ENCODE measurements at places on chromosomes 1 and 21. TPM values are rescaled to one million over a fixed set of nuclear protein-coding genes. Genes with fewer than 3 reads are reported as not detected.

Gene CPT2
- total RNA-seq: 21.7 TPM

DNA sequence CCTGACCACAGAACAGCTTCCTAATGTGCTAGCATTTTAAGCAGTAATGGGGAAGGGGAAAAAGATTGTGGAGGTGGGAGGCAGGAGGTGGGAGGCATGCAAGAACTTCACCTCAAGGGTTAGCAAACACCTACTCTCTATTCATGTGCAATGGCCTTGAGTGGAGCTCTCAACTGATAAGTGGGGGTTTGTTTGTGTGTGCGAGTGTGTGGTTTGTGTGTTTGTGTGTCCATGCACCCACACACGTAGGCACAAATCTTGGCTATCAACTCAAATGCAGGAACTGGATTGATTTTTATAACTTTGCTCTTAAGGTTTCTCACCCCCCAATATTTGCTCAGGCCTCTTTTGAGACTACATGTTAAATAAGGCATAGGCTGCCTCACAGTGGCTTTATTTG lies 78.6 kb downstream of the SYT6 start:
- DNase-seq: no peak

GRCh38 chr1:221497046-221497445 lies 244.8 kb downstream of the DUSP10 start:
- no peak for DNase-seq

Gene CCDC185
- not detected for total RNA-seq

DNA sequence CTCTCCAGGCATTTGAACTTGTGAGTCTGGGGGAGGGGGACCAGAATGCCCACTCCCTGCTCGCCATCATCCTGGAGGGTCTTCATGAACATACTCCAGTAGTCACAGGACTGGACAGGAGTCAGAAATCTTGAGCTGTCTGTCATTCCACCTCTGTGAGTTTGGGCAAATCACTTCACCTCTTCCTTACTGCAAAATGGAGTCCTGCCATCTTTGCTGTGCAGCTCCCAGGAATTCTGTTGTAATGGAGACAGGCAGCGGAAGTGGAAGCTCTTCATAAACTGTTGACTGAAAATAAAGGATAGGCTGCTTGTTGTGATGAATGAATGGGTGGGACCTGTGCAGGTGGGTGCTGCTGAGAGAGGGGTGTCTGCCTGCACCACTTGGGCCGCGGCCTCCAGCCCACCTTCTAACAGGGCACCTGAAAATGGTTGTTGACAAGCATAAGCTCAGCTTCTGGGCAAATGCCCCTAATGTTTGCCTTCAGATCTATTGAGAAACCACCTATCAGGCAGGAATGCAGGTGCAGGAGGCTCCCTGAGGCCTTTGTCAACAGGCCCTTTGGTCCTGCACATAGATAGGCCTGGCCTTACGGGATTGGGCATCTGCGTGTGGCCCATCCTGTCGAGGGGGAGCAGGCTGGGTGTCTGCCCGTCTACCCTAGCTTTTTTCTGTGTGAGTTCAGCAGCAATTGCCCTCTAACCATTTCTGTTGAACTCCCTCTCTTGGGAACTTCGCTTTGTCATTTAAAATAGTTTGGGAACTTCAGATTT lies 321.0 kb downstream of the RPS6KC1 start:
- DNase-seq: no peak

Gene MFSD2A
- 5.6 TPM for total RNA-seq

DNA sequence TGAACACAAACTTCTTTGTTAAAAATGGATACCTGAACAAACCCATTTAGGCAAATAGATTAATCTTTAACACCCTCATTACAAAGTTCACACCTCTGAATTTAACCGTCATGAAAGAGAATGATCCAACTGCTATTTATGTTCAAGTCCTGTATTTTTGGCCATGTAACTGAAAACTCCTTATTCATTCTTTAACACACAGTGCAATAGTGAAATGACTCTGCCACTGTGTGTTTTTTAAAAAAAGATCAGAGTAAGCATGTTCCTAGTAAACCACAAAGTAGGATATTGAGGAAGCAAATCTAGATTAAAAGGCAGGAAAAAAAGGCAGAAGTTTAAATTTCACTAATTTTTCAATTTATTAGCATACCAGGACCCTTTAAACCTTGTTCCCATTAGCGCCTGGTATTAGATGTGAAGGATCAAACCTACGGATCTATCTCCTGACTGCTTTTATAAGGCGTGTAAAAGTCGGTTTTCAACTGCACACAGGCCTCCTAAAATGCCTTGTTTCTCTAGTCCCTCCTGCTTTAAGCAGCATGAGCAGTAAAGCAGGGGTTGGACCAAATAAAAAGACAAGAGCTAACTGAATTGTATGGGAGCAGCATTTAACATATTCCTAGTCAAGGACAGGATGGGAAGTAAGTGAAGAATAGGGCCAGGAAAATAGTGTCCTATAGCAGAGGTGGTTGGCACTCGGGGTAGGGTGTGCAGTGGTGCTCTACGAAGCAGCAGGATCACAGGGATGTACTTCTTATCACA lies 33.4 kb downstream of the NUCKS1 start:
- DNase-seq: no peak

GRCh38 chr1:176638713-176639526 lies 175.9 kb downstream of the PAPPA2 start:
- DNase-seq: no peak

GRCh38 chr1:188154761-188155160 lies 1326.0 kb downstream of the PLA2G4A start:
- no peak for DNase-seq

DNA sequence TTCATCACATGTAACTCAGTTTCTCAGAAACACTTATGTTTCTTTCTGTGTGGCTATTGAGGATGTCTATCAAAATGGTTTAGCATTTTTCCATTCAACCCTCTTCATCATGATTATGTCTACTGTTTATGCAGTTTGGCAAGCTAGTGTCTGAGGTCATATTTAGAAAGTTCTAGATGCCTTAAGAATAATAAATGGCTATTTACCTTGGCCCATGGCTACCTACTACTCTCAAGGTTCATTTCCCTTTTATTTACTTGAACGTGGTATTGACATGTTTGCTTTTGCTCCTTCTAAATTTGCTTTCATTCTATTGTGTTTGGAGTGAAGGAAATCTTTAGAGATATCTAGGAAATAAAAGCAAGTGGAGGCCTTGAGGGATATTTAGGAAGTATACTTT lies 193.7 kb upstream of the OLFM3 start:
- DNase-seq: no peak

Gene C8B
- total RNA-seq: not detected

DNA sequence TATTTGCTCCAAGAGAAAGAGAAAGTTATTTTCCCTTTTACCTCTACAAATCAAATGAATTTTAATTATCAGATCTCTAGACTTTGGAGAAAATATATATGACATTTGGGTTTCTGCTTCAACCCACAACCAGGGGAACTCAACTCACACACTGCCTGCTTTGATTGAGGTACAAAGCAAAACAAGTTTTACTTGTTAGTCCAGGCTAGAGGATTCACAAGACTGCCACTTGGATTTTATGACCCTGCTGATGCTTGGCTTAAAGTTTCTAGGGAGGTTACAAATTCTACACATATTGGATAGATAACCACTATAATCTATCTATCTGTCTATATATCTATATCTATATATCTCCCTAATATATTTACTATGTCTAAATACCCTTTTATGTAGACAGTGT lies 467.3 kb upstream of the RGS18 start:
- DNase-seq: no peak

- DNase-seq: no peak
These were observed 50.4 kb downstream of the ADAMTS1 start for GRCh38 chr21:26794597-26795411.

GRCh38 chr1:245575710-245576109 lies 420.9 kb downstream of the KIF26B start:
- no peak for DNase-seq

DNA sequence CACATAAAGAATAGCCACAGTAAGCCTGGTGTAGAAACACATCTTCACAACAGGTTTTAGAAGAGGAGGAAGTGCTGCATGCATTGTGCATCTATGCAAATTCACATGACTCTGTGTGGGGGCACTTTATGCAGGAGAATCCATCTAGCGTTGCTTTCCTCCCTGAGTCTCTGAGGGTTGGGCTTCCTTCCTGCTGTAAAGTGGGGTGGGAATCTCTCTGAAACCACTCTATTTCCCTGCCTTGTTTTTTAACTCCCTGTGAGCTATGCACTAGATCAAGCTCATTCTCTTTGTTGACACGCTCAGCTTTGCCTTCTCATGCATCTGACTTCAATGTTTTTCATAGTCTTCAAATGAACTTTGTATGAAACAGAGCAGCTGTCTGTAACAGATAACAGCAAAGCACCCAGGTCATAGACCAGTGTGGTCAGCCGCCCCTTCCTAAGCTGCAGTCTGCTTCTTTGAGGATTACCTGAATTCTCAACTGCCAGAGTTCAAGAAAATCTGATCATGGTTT lies 102.7 kb upstream of the DPH5 start:
- DNase-seq: no peak

Gene PTGER3
- 0.29 TPM for total RNA-seq

- no peak for DNase-seq
These were observed 233.5 kb downstream of the PLPP3 start for GRCh38 chr1:56345831-56346230.

- no peak for DNase-seq
These were observed 826.4 kb downstream of the PLA2G4A start for GRCh38 chr1:187655104-187655503.

Gene COL9A2
- total RNA-seq: 3.3 TPM

- no peak for DNase-seq
These were observed 7.3 kb upstream of the SLC5A9 start for GRCh38 chr1:48215222-48215621.

- no peak for DNase-seq
These were observed 309.2 kb downstream of the HLX start for GRCh38 chr1:221188458-221188857.

DNA sequence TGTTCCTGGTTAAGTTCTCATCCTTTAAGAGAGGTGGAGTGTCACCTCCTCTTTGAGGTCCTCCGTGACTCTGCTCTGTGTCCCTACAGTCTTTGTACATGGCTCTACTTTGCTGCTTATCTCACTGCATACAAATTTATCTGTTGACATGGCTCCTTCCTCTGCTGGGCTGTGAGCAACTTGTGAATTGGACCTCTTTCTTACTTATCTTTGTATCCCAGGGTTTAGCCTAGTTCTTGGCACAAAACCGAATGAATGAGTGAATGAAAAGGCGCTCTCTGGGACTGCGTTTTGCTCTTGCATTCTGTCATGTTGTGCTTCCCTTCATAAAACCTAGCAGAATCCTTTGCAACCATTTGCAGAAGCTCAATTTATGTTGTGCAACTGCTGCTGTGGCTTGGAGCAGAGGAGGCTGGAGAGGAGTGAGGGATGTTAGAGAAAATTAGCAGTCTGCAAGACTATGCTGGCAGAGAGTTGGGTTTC lies 12.4 kb downstream of the SLC26A9 start:
- DNase-seq: no peak

DNA sequence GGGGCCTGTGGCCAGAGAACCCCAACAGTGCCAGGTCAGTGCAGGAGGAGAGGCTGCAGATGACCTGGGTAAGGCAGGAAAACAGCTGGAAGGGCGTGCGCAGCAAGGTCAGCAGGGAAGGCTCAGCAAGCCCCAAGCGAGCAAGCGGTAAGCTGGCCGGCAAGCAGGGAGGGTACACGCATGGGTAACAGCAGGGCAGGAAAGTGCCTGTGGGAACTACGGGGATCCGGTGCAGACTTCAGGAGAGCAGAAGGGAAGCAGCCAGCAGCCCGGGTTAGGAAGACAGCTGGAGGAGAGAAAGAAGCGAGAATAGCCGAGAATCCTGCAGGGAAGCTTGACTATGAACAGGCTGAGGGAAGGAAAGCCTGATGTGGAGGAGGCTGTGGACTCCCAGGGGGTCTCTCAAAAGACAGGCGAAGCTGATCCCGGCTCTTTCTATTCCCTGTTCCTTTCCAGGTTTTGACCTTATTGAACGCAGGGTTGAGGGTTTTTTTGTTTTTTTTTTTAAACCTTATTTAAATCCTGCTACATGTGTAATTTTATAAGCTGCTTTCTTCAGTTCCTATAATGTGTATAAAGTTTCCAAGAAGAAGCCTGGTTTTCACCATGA lies 20.9 kb downstream of the UMODL1 start:
- peak; percentile 47 for DNase-seq

GRCh38 chr1:111174070-111174469 lies 26.4 kb downstream of the DENND2D start:
- no peak for DNase-seq

DNA sequence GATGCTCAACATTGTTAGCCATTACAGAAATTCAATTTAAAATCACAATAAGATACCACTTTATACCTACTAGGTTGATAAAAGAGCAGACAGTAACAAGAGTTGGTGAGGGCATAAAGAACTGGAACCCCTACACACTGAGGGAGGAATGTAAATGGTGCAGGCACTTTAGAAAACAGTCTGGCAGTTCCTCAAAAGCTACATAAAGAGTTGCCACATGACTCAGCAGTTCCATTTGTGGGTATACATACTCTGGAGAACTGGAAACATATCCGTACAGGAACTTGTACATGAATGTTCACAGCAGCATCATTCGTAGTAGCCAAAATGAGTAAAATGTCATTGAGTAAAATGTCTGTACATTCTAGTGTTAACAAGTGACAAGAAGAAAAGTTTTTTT lies 17.0 kb downstream of the NSL1 start:
- DNase-seq: no peak

Gene SLC2A1
- total RNA-seq: 25.0 TPM

Gene FCER1A
- not detected for total RNA-seq

Gene HTR6
- total RNA-seq: not detected

DNA sequence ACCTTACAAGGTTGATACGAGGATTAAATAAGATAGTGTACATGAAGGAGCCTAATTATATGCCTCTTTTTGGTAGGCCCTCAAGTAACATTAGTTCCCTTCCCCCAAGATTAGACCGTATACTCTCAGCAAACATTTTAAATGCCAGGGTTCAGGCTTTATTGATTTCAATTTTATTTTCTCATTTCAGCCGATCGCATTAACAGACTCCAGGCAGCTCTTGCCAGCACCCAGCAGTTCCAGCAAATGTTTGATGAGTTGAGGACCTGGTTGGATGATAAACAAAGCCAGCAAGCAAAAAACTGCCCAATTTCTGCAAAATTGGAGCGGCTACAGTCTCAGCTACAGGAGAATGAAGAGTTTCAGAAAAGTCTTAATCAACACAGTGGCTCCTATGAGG lies 104.4 kb upstream of the BMP8A start:
- DNase-seq: no peak

Data from glutamatergic neuron (in vitro differentiated cells).